Stimulated activated CD4-positive, alpha-beta T cell treated with anti-CD3 and anti-CD28 coated beads, Interleukin-4, amount 100 ng/mL, for 48 hours (primary cell): ENCODE measurements at places on chromosomes 1 and 21.

GRCh38 chr1:224301391-224301790 is 28.6 kb downstream of the NVL start:
- DNase-seq: no peak

DNA sequence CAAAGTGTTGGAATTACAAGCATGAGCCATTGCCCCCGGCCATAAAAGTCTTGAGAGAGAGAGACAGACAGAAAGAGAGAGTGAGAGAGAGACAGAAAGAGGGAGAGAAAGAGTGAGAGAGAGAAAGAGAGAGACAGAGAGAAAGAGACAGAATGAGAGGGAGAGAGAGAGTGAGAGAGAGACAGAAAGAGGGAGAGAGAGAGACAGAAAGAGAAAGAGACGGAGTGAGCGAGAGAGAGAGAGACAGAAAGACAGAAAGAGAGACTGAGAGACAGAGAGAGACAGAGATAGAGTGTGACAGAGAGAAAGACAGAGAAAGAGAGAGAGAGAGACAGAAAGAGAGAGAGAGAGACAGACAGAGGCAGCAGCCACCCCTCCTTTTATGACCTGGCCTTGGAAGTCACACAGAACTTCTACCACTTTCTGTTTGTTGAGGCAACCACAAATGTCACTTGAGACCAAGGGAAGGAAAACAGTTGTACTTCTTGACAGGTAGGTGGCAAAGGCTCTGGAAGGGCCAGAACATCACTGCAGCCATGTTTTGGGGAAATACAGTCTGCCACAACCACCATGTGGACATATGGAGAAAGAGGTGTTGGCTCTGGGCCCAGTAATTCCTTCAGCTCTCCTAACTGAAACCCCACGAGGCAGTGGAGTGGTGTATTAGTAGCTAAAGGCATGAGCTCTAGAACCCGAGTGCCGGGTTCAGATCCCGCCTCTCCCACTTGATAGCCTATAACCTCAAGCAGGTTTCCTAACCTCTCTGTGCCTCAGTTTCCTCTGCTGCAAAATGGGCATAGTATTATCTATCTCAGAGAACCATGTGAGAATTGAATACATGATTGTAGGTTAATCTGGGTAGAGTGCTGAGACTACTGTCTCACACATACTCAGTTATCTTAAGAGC is 50.6 kb downstream of the TNFRSF8 start:
- DNase-seq: no peak

- DNase-seq: no peak
Measured at GRCh38 chr1:95073446-95073845, 695 bp upstream of the ALG14 start.

DNA sequence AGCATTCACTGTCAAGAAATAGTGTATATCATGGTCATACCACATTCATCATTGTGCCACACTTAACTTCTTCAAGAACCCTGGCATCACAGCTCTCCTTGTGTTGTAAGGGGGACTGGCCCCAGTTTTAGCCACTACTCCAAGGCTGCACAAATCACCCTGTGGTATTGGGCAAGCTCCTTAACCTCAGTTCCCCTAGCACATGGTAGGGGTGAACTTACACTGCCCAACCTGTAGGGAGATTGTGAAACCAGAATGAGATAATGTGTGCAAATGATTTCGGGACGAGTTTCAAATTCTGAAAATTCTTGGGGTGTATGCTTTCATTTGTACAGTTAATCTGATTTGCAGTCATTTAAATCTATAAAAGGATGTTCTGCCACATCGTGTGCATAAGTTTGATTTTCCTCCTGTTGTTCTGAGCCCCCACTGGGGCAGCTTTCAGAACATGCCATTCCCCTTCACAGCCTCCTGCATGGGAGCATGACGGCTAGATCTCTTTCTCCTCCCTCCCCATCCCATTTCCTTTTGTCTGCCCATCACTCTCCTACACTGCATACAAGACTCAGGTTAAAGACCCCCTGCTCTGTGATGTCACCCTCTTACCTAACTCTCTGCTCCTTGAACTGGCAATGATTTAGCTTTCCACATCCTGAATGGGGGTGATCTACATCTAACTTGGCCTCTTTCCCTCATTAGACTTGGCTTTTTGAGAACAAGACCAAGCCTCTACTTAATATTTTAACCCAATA is 290.3 kb downstream of the CHRM3 start:
- DNase-seq: no peak

DNA sequence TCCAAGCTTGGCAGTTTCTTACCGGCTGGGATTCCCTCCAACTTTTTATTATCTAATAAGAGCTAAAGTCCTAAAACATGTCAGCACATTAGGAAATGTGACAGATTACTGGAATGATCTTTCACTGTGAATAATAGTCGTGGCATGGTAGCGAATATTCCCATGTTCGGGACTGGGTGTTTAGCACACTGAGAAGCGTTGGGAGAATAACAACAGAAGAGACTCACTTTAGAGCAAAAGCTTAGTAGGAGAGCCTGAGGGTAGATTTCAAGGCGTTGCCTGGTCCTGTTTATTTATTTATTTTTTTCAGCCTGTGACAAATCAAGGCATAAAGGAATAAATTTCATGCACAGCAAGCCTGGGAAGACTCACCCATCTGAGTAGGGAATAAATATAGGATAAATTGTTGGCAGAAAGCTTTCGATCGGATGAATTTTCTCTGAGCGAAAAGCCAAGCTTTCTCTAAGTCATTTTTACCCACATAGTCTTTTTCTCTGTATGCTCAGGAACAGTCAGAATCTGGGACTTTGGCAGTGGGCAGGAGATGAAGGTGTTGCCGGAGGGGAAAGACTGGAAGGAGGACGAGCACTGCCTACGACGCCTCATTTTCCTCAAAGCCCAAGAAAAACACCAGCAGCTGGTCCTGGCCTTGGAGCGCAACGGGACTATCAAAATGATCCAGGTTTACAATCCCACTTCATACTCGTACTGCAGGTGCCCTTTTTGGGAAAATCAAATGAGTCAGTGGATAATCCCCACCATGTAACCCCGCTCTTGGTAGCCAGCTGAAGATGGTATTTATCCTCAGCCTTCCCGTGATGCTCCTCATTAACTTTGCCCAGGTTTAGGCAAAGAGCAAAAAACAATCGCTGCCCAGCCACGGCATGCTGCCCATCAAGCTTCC is 97.2 kb downstream of the WDR64 start:
- DNase-seq: no peak

GRCh38 chr1:92583821-92584760 is 97.4 kb upstream of the GFI1 start:
- no peak for DNase-seq

GRCh38 chr21:37199057-37199924 is 67.8 kb downstream of the VPS26C start:
- DNase-seq: no peak

DNA sequence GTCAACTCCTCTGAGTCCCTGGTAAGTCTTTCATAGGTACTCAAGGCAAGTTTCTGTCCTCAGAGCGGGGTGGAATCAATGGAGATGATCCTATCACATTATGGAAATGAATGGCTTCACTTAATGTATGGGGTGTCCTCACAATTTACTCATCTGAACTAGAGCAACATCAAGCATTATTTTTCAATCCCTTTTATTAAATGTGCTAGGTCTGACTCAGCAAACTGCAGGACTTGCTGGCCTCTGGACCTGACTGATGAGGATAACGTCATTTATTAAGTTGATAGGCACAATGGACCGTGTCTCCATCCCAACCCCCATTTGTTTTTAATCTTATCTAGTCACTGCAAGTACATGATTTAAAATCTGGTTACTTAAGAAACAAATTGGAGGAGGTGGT is 259.2 kb downstream of the NUF2 start:
- no peak for DNase-seq

GRCh38 chr1:13478692-13479091 is 35.1 kb downstream of the LRRC38 start:
- DNase-seq: no peak

DNA sequence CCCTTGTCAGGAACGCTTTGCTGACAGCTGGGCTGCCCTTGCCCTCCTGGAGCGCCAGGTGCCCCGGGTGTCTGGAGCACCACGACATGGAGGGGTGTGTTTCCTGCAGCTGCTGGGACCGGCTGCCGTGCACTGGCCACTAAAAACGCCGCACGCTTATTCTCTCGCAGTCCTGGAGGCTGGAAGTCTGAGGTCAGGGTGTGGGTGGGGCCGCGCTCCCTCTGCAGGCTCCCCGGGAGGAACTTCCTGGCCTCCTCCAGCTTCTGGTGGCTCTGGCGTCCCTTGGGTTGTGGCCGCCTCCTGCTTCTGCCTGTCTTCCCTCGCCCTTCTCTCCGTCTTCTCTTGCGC is 28.0 kb upstream of the PLCH2 start:
- DNase-seq: no peak

DNA sequence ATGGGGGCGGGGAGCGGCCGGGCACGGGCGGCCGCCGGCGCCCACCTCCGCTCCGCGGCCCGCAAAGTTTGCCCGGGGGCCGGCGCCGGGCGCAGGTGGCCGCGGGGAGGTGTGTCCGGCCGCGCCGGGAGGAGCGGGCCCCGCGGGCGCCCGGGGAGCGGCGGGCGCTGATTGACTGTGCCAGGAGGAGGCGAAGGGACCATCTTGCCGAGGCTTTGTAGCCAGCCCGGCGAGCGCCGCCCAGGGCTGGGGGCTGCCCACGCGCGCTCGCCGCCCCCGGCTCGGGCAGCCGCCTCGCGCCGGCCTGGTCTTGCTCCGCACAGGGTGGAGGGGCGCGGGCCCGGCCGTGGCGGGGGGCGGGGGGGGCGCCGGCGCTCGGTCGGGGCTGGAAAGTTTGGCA is 432 bp downstream of the EPHB2 start:
- DNase-seq: no peak

DNA sequence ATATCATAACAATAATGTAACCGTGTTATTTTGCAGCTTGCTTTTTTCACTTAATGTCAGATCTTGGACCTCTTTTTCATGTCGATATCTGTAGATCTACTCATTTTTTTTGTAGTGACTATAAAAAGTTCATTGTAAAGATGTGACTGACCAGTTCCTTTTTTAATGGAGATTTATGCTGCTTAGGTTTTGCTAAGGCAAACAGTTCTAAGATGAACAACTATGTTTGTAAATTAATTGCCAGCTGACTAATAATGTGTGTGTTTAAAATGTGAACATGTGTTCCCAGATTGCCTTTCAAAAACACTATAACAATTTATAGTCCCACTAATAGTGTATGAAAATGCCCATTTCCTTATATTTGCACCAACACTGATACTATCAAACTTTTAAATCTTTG is 18.1 kb upstream of the EPS8L3 start:
- DNase-seq: no peak

DNA sequence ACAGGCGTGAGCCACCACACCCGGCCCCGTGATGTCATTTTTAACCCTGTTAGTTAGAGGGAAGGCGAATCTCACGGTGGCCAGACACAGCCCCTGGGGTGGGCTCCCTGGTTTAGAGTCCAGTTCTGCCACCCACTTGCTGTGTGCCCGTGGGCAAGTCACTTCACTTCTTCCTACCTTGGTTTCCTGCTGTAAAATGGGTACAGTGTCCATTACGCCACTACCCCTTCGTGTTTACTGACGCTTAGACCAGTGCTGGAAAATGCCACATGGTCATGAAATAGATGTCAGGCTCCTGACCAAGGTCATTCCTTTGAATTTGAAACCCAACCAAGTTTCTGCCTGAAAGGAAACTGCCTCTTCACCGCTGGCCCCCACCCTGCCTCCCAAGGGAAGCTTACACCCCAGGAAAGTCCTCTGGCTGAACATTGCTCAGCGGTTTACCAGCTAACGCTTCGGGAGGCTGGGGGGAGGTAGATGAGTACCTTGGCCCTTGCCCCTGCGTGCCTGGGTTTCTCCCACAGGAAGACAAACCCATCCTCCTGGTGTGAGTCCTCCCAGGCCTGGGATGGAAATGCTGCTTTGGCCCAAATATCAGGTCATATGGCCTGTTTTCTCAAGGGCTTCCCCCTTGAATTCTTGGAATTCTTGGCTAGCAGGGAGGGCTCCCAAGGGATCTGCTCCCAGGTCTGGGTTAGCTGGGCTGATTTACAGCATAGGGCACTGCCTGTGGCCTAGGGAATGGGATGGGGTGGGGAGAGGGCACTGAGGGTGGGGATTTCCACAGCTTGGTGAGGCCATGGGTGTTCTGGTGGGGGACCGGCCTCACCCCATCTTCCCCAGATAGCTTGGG is 7.6 kb upstream of the AADACL4 start:
- no peak for DNase-seq

- DNase-seq: no peak
Measured at GRCh38 chr21:32203877-32204480, 74.9 kb downstream of the MIS18A start.
